ENCODE measurements at places on chromosomes 2 and 18. TPM values are rescaled to one million over a fixed set of nuclear protein-coding genes. Genes with fewer than 3 reads are reported as not detected.

GRCh38 chr2:84906108-84906899 lies 848 bp downstream of the TMSB10 start:
- peaks cover 29% of the 10 kb centered on the region for H3K36me3 ChIP-seq
- peak overlapping the region; percentile 93 for H3K4me3 ChIP-seq
- DNase-seq = peak; percentile 54
- no peaks in the 10 kb centered on the region for H3K27me3 ChIP-seq

DNA sequence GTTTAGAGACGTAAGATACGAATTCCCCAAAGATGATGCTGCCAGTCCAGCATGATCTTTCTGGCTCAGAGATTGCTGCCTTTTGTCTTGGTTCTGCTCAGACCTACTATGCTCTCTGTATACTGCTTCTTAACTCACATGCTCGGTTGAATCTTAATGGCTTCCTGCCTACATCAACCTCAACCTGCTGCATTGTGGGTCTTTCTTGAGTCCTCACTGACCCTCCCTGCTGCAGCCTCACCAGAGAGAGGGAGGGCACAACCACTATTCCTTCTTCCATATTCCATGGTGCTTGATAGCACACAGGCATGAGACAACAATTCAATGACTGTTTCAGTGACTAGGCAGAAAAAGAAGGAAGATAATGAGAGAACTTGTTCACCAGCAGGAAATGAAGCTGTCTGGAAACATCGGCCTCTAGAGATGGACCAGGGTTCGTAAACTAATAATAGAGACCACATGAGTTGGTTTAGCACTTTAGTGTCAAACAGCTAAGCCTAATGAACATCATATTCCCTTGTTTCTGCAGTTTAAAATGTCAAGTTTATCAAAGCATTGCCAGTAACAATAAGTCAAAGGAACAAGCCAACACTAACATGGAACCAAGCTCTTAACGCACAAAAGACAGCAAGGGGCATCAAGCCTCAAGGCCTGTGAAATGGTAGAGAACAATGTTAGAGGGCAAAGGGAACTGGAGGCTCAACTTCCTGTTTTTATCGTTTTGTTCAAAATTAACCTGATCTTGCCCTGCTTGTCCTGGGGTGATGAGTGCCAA lies 333.9 kb downstream of the PDE11A start:
- DNase-seq = no peak
- peaks cover 8% of the 10 kb centered on the region for H3K27me3 ChIP-seq
- no peak overlapping the region for H3K27ac ChIP-seq

DNA sequence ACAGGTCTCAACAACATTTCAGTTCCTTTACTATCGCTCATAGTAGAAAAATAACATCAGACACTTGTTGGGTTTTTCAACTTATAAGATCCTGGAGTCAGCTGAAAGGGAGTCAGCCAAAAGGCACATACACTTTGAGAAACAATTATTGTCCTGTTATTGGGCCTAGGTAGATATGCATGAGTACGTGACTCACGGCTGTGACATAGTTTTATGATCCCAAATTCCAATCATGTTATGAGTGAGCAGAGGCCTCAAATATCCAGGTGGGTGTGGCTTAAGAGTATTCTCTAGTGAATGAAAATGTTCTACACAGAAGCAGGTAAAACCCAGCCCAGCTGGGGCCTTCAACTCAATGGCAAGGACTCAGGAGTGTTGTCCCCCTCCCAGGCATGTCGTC lies 27.2 kb downstream of the SERPINB8 start:
- H3K27ac ChIP-seq = no peak overlapping the region
- no peaks in the 10 kb centered on the region for H3K4me1 ChIP-seq
- H3K4me3 ChIP-seq = no peak overlapping the region
- H3K36me3 ChIP-seq = peaks cover 17% of the 10 kb centered on the region
- DNase-seq = no peak
- H3K27me3 ChIP-seq = no peaks in the 10 kb centered on the region

- H3K4me1 ChIP-seq = no peaks in the 10 kb centered on the region
- no peaks in the 10 kb centered on the region for H3K36me3 ChIP-seq
- H3K4me3 ChIP-seq = no peak overlapping the region
- no peak overlapping the region for H3K27ac ChIP-seq
- no peaks in the 10 kb centered on the region for H3K27me3 ChIP-seq
- no peak for DNase-seq
These were observed 153.0 kb upstream of the CAPN13 start for GRCh38 chr2:30960213-30960612.

DNA sequence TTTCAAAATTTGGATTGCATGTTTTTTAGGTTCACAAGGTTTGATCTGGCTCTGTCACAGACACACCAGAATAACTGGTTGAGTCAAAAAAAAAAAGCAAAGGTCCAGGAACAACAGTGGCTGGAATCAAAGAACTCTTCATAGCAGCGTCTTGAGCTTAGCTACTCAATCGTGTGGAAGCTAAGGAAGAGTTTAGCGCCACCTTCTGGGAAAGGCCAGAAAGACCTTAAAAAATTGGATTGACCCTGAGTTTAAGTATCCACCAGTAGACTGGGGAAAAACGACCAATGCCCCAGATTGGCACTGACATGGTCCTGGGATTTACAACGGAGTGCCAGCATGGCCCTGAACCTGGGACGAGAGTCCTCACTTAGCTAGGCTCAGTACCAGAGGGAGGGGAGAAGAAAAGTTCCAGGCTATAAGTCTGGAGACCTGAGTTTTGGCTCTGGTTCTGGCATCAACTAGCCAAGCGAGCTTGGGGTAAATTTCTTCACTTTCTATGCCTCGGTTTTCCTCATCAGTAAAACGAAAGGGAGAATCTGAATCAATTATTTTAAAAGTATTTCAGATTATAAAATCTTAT lies 71.1 kb upstream of the TFCP2L1 start:
- H3K4me1 ChIP-seq = no peaks in the 10 kb centered on the region
- peaks cover 83% of the 10 kb centered on the region for H3K36me3 ChIP-seq

DNA sequence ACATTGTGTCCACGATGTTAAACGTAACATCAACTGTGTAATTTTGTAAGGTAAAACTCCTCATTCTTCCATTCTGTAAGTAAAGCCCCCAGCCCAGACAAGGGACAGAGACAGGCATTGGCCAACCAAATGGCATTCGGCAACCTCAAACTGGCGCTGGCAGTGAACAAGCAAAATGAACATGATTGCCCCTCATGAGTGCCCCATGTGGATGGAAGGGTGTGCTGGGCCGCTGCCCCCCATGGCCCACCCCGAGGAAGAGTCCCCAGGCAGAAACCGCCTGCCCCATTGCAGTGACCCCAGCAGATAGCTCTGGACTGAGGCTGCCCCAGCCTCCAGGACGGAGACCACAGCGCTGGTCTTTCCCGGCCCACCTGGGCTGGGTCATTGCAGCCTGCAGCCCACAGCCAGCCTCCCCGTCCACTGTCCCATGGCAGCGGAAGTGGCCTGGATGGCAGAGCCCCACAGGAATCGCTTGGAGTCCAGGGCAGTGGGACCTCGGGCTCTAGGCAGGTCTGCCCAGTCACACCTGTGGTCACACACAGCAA lies 220.2 kb downstream of the HDAC4 start:
- H3K4me1 ChIP-seq = no peaks in the 10 kb centered on the region
- no peak overlapping the region for H3K4me3 ChIP-seq
- H3K27ac ChIP-seq = no peak overlapping the region
- peaks cover 52% of the 10 kb centered on the region for H3K36me3 ChIP-seq
- no peak for DNase-seq

DNA sequence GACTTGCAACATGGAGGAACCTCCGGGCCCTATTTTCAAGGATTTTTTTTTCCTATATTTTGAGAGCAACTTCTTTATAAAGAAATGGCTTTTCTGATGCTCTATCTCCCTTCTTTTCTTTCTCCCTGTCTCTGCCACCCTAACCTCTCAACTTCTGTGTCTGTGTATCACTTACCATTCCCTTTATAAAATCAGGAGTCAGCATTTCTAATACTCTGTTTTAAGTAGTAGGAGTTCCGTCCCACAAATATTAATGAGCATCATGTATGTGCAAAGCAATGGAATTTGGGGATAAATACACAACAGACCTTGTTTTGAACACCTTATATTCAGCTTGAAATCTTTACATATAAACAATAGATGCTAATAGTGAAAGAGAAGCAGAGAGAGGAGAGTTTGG lies 268.0 kb downstream of the DCC start:
- H3K27me3 ChIP-seq = no peaks in the 10 kb centered on the region
- no peak overlapping the region for H3K27ac ChIP-seq
- no peaks in the 10 kb centered on the region for H3K4me1 ChIP-seq
- DNase-seq = no peak
- no peak overlapping the region for H3K4me3 ChIP-seq
- no peaks in the 10 kb centered on the region for H3K36me3 ChIP-seq

- H3K36me3 ChIP-seq = no peaks in the 10 kb centered on the region
- no peak for DNase-seq
- H3K27me3 ChIP-seq = peaks cover 2% of the 10 kb centered on the region
- H3K4me3 ChIP-seq = no peak overlapping the region
These were observed 279.7 kb downstream of the MEIS1 start for GRCh38 chr2:66714610-66715009.

GRCh38 chr2:217868911-217869334 lies 133.9 kb downstream of the TNS1 start:
- DNase-seq = no peak
- no peak overlapping the region for H3K27ac ChIP-seq
- H3K36me3 ChIP-seq = no peaks in the 10 kb centered on the region
- peaks cover 3% of the 10 kb centered on the region for H3K27me3 ChIP-seq
- no peak overlapping the region for H3K4me3 ChIP-seq

GRCh38 chr2:101518578-101519492 lies 43.9 kb upstream of the RFX8 start:
- no peak for DNase-seq
- H3K36me3 ChIP-seq = no peaks in the 10 kb centered on the region
- peaks cover 29% of the 10 kb centered on the region for H3K4me1 ChIP-seq
- H3K27me3 ChIP-seq = no peaks in the 10 kb centered on the region

FAM228A gene
- total RNA-seq = not detected

KLHL14 gene
- total RNA-seq = 46.5 TPM

Measured in activated B cell treated with CpG ODN at 0.5 μM for 24 hours (primary cell).